ENCODE measurements at places on chromosomes 6 and 20.
A peak's percentile ranks its signal among the peaks of the same experiment; 100 is the strongest.

- no peak for DNase-seq
These were observed 10.7 kb downstream of the CASS4 start for GRCh38 chr20:56422824-56423189.

DNA sequence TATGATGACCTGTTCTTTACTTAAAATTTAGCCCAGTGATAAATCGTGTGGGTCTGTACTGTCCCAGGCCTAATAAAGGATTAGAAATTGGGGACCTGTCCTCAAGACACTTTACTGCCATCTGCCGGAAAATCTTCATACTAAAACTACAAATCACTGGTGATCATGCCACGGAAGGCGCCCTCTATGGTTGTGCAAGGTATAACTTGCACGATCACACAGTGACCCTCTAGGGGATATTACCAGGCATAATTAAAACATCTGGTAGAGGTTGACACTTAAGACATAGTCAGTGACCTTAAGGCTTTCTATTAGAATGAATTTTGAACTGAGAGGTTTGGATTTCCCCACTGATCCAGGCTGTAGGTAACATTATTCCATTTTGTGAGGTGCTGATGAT, 172.6 kb downstream of the BMP2 start:
- no peak for DNase-seq

DNA sequence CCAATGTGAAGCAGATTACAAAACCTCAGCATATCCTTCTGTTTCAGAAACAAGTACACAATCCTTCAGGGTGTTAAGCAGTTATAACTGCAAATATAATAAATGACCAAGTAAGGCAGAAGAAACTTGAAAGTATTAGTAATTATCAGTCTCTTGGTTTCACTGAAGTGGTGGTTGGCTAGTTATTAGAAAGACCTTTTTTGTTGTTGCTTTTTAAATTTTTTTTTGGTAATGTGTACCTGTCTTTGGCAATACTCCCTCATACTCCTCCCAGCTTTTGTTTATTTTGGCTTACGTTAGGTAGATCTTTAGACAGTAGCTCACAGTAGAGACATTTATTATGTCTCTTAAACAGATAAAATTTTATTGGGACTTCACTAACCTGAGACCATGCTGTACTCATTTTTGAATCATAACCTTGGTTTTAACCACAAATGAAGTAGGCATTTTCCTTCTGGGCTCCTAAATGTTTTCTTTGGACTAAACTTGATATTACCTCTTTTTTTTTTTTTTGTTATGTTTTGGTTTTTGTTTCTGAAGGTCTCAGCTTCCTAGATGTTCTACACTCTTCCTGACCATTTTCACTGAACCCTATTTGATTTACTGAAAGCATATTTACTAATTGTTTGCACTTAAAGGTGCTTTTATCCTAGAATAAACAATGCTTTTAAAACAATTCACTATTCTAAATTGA, 6.4 kb downstream of the CD2AP start:
- no peak for DNase-seq

DNA sequence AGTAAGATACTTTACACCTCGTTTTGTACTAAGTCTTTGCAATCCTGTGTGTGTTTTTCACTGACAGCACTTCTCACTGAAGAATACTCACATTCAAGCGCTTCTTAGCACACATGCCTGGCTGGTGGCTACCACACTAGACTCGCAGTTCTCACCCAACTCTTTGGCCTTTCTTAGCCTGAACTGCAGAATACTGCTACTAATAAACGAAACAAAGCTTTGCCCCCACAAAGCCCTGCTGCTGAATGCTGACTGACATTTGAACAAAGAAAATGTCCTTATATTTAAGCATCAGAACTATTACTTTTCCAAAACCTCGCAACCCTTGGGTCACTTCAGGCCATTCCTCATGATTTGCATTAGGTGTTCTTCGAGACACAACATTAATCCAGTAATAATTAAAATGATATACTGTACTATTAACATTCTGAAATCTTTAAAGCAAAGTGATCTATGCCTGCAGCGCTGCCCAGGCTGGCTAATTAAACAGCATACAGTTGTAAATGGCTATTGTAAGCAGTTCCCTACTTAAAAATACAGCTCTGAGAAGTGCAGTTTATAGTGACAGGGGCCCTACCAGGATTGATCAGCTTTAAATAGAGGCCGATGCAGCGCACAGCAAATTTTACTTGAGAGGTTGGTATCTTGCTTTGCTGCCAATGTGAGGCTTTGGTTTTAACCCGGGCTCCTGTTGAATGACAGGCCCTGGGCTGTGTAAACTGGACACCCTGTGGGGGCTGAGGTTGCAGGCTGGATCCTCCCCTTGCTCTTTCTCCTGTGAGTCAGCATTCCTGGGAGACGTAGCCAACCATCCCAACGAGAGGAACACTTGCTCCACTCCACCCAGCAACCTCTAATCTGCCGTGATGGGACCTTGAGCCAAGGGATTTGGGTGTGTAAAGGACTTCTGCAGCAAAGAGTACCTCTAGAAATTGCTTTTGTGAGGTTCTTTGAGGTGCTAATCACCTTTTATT, 899.0 kb downstream of the TFAP2A start:
- no peak for DNase-seq

GRCh38 chr20:10906834-10907233, 233.0 kb upstream of the JAG1 start:
- DNase-seq: no peak

DNA sequence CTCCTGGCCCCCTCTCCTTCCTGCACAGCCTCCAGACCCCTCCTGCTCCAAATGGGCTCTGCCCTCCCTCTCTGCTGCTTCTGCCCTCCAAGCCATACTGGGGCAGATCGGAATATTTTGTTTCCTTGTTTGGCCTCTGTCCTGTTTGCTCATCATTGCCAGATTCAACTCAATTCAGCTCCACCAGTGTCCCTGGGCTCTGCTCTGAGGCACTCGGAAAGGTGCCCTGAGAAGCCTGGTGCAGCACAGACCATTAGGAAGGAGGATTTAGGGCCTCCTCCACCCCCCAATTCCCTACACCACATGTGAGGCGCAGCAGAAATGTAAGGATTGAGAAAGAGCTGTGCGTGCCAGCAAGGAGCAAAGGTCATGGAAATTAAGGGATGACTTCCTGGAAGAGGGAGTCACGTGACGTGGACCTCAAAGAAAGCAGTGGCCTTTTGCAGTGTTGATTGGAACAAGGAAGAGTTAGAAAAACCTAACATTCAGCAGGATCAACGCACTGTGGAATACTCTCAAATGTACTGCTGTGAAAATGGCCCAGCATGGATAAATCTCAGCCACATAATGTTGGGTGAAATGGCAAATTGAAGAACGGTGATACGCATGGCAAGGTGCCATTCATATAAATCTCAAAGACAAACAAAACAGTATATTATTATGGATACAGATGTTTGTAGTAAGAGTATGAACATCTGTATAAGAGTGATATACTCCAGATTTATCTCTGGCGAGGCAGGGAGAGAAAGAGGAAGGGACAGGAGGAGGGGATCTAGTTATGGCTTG, 229.5 kb upstream of the RNF24 start:
- no peak for DNase-seq

DNA sequence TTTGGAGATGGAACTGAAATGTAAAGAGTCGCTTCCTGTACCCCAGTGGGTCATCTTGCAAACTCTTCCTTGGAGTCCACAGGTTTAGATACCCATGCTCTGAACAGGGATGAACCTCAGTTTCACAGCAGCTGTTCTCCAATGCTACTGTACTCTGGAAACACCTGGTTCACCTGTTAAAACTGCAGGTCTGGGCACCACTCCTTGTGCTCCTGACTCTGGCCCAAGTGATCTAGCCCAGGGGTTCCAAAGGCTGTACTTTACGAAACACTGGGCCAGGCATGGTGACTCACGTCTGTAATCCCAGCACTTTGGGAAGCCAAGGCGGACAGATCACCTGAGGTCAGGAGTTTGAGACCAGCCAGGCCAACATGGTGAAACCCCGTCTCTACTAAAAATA, 102.1 kb downstream of the ATP9A start:
- no peak for DNase-seq

DNA sequence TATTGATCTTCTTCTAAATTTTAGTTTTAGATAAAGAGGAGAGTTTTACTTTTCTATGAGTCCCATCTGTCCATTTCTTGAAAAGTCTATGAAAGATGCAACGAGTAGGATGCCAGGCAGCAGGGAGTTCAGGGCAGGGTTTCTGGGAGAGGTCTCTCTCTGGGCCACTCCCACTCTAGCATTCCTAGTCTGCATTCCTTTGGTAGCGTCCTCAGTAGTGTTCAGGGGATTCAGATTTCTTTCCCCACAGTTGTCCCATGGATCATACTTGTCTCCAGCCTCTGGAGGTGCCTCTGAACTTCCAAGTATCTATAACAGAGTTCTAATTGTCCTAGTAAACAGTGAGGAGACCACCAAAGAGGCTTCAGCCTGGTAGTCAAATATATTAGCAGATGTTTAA, 225.3 kb downstream of the RIMS1 start:
- no peak for DNase-seq

GRCh38 chr6:40477246-40478126, 109.7 kb downstream of the LRFN2 start:
- peak; percentile 10 for DNase-seq

DNA sequence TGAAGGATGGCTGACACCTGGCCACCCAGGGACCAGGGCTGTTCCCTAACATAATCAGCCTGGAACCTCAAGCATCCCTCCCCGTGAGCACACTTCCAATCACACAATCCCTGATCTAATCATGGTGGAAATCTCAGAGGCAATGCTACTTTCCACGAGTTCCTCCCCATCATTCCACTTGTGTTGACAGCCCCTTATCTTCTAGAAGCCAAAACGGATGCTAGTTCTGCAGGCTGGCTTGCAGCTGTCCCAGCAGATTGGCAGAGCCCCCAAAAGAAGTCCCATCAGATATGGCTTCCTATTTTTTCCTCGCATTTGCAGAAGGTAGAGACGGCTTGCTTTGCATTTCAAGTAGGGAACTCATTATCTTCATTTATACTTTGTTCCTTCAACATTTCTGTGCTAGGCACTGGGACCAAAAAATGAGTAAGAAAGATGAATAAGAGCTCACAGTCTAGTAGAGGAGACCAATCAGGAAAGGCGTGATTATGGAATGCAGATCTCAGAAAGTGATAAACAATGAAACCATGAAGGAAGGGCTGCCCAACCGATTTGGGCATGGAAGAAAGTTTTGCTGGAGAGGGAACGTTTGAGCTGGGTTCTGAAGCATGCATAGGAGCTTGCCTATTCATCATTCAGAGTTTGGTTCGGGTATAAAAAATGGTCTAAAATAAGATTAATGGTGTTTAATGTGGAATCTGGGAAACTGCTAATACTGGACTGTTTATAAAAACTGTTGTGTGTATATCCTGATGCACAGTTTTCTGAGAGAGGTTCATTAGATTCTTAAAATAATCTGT, 44.6 kb upstream of the TBC1D7 start:
- no peak for DNase-seq

- DNase-seq: no peak
These were observed 115.7 kb downstream of the DST start for GRCh38 chr6:56526860-56527544.

DNA sequence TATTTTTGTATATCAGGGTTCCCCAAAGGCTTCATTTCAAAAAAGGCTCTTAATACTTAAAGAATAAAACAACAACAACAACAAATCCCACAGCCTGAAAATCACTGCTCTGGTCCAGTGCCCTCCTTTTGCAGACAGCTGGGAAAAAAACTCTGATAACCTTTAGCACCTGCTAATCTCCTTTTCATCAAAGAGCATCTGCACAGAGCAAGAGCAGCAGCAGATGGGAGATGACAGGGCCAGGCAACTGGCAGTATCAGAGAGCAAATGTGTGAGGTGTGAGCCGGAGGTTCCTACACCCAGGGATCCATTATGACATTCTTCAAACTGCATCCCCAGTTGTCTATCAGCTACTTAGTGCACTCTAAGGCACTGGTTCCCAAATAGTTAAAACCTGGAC, 25.7 kb downstream of the TTI1 start:
- no peak for DNase-seq

GRCh38 chr6:37369321-37370201, 15.8 kb downstream of the RNF8 start:
- DNase-seq: no peak

GRCh38 chr6:79672631-79673111, 41.5 kb downstream of the SH3BGRL2 start:
- DNase-seq: no peak

- DNase-seq: no peak
These were observed 509.9 kb downstream of the TENT5A start for GRCh38 chr6:81242624-81243023.

DNA sequence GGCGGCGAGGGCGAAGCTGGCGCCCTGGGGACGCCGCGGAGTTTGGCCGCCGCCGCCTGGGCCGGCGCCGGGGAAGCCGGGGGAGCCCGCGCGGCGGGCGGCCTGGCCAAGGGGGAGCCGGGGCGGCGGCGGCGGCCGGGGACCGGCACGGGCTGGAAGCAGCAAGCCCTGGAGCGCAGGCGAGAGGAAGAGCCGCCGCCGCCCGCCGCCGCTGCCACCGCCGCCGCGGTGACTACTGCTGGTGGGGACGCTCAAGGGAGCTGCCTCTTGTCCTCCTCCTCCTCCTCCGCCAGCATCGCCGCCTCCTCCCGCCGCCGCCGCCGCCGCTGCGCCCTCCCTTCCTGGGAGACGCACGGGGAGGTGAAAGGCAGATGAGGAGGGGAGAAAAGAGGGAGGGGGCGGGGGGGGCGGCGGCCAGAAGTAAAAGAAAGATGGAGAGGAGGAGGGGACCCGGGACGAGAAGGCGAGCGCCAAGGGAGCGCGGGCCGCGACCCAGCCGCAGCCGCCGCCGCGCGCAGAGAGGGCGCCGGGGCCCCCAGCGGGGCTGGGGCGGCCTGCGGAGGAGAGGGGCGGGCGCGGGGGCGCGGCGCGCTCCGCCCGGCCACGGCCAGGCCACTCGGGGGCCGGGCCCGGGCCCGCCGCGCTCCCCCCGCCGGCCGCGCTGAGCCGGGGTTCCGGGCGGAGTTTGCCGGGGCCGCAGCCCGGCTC, 846 bp downstream of the PDE10A start:
- DNase-seq: no peak

- no peak for DNase-seq
These were observed 104.8 kb downstream of the PSMB1 start for GRCh38 chr6:170448317-170448716.

GRCh38 chr20:14401479-14402138, 64.2 kb upstream of the FLRT3 start:
- DNase-seq: no peak

GRCh38 chr20:38159957-38160756, 4.9 kb downstream of the TGM2 start:
- DNase-seq: no peak

GRCh38 chr6:69090132-69090531, 455.1 kb downstream of the ADGRB3 start:
- DNase-seq: no peak

DNA sequence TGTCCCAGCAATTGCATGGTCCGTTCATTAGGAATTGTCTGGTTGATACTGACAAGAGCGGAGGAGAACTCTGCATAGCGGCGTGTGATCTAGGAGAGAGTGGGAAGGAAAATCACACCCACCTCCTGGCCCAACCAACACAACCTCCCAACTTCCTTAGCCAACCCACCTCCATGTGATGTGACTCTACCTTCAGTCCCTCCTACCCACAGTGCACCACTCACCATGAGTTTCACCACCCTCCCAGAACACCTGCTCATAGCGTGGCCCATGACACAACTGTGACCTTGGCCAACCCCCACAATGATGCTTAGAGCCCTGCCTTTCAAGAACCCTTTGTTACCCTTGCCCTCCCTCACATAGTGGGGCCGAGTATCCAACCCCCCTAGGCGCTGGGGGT, 7.7 kb downstream of the VPS52 start:
- DNase-seq: no peak

- DNase-seq: no peak
These were observed 45.4 kb downstream of the EZR start for GRCh38 chr6:158773581-158774449.

All from T-cell (primary cell).